Dermis microvascular lymphatic vessel endothelial cell (primary cell): ENCODE measurements at places on chromosomes 13 and 19. TPM values are rescaled to one million over a fixed set of nuclear protein-coding genes. Genes with fewer than 3 reads are reported as not detected.

Gene FXYD1
- total RNA-seq: not detected in 2 replicates

Gene C19orf81
- total RNA-seq: 0.89 TPM in 1 of 2 replicates, not detected in the other

Gene CYSLTR2
- not detected in 2 replicates for total RNA-seq

- DNase-seq: no peak
Measured at GRCh38 chr13:42574011-42574410, at the start of gene TNFSF11. Gene TNFSF11, plus strand, starts transcription at chr13:42574152. Its CDS starts 152 bp downstream, at chr13:42574304.

DNA sequence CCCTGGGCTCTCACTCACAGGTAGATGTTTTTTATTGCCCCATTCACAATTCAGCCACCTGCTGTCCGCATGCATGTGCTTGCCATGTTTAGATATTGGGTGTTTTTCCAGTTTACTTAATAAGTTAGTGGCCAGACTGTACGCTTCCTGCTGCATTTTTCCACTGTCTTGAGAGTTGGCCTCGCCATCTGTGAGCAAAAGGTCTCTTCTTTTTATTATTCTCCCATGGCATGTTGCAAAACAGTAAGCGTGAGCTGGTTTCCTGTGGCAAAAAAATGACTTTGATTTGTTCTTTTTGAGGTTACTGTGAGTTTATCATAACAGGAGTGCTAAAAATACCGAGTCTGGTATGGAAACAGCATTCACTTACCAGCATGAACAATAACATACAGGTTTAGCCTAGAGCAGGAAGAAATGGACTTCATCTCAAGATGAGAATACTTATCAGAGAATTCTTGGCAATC is 46.0 kb downstream of the SAE1 start:
- DNase-seq: peak; percentile 99

DNA sequence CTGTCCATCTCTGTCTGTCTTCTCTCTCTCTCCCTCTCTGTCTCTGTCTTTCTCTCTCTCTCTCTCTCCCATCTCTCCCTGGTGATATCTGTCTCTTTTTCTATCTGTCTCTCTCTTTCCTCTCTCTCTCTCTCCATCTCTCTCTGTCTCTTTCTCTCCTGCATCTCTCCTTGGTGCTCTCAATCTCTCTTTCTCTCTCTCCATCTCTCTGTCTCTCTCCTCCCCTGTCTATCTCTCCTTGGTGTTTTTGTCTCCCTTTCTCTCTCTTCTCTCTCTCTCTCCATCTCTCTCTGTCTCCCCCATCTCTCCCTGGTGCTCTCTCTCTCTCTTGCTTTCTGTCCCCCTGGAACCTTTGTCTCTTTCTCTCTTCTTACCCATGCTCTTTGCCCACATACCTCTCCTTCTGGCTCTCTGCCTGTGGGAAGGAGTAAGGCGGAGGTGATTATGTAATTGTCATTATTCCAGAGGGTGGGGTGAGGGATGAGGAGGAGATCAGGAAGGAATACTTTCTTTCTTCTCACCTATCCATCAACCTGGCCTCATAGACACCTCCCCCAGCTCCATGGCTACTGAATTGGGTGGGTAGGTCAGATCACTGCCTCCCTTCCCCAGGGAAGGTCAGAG is 30.9 kb upstream of the CYP2B6 start:
- DNase-seq: no peak

DNA sequence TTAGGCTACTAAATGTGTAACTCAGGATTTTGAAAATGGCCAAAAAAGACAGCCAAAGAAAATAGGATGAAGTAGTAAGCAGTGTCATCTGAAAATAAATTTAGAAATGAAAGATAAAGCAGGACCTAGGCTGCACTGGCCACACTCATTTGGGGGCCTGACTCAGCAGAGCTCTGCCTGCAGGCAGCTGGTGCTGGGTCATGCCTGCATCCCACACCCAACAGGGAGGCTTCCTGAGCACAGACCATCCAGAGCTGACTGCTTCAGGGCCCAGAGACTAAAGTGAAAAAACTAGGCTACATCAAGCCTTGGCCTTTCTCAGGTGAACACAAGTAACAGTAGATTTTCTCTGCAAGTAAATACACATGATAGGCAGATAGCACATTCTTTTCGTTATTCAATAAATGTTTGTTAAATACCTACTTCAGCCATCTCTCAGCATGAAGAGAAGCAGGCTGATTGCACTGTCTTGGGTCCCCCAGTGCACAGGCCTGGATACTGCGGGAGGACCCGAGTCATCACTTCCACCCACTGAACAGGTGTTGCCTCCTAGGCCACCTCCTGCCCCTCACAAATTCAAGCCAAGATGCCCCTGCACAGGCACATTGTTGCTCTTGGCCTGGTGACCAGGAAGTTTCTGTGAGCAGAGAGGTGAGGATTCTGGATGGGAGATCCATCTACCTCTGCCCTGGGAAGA is 284.0 kb downstream of the OXGR1 start:
- DNase-seq: no peak

GRCh38 chr13:110610955-110611595 is 4.3 kb upstream of the NAXD start:
- DNase-seq: no peak

GRCh38 chr19:20388706-20389225 is 176.8 kb downstream of the ZNF737 start:
- DNase-seq: no peak

DNA sequence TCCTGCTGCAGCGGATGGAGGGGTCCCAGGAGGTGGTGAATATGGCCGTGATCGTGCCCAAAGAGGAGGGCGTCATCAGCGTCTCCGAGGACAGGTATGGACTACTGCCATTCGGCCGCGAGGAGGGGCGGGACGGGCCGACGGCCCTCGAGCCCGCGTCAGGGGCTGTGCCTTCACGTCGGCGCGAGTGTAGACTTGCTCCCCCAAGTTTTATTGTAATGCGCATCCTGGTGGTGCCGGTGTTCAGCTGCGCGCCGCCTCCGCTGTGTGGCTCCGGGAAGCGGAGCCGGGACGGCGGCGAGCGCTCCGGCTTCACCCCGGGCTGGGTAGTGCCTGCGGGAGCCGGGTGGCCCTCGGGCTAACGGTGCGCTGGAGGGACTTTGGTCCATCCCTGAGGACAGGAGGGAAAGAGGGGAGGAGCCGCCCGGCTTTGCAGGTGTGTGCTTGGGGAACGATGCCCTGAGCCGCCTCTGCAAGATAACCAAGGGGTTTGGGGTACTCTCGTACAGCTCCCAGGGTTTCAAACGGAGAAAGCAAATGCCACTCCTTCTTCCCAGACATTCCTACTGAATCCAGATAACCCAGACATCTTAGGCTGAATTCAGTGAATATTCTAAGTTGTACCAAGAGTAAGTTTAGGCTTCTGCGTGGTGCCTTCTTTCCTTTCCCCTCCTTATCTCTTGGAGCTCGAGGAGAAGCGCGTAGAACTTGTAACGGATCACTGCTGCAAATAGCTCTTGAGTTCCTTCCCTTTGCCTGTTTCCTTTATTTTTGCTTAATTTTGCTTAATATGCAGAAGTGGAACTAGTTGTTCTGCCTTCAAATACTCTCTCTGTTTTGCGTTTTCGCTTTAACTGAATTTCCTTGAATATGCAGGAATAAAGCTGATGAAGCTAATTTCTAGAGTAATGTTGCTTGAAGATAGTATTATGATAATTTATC is 740 bp downstream of the WDFY2 start:
- peak; percentile 74 for DNase-seq

GRCh38 chr19:37403403-37403802 is 32.5 kb downstream of the ZNF527 start:
- DNase-seq: no peak

DNA sequence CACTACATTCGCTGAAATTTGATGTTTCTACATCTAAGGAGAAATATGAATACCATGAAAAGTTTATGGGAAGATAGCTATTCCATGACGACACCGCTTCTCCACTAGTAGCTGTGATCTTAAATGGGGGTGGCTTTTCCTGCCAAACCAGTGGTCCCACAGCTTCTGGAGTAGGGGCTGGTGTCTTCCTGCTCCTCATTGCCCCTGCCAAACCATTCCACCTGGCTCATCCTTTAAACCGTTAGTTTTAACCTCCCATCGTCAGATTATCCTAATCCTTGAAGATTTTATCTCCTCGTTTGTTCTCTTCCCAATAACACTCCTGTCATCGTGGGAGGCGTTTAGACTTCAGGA is 568 bp upstream of the ZNF230 start:
- DNase-seq: no peak

DNA sequence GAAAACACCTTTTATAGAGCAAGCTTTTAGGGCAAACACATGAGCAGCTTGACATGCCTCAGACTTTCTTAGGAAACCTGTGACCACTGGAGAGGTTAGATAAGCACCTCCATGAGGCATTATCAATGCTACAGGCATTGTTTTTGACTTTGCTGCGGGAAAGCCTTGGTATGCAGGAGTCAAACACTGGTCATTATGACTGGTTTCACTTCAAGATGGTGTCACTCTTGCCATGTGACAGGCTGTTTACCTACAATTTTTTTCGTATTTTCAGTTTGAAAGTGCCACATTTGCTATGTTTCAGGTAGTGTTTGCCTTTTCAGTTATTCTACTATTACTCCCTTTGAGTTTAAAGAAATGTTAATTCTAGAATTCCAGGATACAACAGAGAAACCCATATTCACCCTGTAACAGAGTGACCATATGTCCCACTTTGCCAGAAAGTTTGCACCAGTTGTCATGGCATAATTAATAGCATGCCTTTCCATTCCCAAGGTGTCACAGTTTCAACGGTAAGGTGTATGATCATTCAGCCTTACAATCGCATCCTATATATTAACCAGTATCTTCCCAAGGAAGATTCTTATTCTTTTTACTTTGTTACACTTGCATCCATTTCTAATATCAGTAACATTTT is 33.0 kb downstream of the USP12 start:
- DNase-seq: no peak

GRCh38 chr13:59865398-59865797 is 298.3 kb downstream of the DIAPH3 start:
- peak; percentile 63 for DNase-seq

DNA sequence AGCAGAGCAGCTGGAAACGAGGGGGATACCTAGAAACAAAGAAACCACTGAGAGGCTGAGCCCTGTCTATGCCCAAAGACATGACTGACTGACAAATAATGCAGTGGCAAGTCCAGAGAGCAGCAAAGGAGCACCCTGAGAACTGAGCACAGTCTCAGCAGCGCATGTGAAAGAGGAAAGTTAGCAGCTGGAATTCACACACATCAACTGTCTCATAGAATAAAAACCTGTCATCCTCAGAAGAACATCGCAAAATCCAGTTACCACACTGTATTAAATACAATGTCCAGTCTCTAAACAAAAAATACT is 24.1 kb upstream of the DLEU7 start:
- DNase-seq: no peak

- no peak for DNase-seq
Measured at GRCh38 chr13:84962849-84963248, 836.4 kb downstream of the SLITRK6 start.
